ENCODE measurements at places on chromosomes 13 and 19. TPM values are rescaled to one million over a fixed set of nuclear protein-coding genes. Genes with fewer than 3 reads are reported as not detected.

- DNase-seq = peak; percentile 59
Measured at GRCh38 chr19:44552324-44552723, 22.8 kb upstream of the CEACAM20 start.

GRCh38 chr19:47230921-47231214 is at the start of gene BBC3:
Gene BBC3 (minus strand): TSS chr19:47231199. CDS start chr19:47228431, 2,768 bp downstream.
- DNase-seq = no peak

DNA sequence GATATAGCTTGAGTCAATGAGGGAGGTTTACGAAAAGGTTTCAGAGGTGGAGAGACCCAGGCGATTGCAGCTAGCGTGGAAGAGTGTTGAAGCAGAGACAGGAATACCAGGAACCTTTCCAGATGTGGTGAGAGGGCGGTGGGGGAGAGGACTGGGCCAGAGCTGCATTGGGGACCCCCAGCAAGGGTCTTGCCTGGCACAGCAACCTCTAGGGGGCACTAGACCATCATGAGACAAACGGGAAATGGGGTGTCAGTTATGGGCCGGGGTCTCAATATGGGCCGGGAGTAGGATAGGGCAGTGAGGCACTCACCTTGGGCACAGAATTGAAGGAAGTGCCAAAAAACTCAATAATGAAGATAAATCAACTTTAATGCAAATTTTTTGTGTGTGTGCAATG is 2.1 kb upstream of the LRP3 start:
- no peak for DNase-seq

DNA sequence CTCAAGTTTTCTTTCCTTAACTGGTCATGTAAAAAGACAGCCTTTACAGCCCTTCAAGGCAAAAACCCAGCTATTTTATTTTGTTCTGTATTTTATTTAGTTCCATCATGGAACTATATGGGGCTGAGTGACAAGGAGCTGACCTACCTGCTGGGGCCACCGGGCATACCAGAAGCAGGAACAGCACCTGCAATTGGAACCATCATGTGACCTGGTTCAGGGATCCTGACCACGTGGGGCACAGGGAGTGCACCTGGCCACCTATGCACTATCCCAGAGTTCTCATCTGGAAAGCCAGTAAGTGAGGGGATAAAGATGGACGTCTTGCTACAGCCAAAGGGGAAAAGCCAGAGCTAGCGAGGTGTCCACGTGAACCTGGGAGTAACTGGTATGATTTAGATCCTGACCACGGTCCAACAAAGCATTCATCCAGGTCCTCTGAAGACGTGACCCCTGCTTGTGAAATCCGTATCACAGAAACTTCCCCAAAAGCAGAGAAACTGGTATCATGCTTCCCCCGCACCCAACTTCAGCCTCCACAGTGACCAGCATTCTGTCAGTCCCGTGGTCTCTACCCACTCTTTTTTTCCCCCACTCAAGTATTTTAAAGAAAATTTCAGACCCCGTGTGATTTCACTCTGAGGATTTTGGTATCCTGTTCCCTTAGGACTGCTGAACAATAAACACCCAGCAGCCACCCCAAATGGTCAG is 40.5 kb upstream of the SLC15A1 start:
- DNase-seq = no peak

DNA sequence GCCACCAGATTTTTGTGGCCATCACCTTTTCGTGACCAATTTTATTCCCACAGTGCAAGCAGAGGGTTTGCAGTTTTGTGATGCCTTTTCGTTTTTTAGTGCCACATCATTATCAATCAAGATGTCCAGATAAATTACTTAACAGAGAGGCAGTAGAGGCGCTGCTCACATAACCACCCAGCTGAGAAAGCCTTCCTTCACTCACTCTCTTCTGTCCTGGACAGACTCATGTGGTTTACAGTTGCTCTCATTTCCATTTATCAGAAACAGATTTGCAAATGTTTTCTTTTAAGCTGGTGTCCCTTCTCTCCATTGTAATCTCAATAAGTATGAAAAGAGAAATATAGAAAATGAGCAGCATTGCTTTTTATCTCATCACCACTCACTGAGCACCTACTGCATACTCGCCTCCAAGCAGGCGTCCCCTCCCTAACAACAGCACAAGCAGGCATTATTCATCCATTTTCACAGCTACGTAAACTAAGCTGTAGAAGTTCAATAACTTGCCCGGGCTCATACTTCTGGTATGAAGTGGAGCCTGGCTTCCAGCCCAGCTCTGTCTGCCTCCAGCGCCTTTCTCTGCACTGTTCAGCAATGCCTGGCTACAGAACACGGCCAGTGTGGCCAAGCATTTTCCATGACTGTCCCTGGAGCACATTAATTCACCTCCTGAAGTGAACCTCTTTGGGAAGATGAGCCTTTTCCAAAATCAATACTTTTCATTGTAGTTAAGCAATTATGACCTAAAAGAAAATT is 34.6 kb upstream of the KATNAL1 start:
- DNase-seq = peak; percentile 14

GRCh38 chr13:82905071-82905470 is 977.2 kb downstream of the SLITRK1 start:
- DNase-seq = no peak

DNA sequence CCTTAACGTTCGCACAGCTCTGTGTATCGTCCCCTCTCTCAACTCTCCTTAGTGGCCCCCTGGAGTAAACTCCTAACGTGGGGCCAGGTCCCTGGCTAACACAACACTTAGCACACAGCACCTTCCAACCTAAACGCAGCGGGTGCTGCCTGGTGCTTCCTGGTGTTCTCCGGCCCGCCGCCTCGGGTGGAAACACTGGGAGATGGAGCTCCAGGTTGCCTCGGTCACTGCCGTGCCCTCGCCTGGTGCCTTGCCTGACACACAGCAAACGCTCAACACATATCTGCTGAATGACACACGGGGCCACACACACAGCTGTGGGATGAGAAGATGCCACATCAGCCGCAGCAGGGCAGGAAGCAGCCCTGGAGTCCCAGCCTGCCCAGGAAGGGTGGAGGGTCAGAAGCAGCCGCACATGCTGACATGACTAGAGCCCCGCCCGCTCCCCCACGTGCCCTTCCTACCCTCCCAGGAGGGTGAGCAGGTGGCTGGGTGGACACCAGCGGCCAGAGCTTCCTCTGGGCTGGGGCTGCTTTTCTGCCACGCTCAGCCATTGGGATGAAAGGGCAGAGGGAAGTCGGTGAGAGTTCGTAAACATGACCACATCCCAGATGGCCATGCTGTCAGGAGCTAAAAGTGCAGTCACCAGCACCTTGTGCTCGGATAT is 6.6 kb downstream of the PEPD start:
- no peak for DNase-seq

DNA sequence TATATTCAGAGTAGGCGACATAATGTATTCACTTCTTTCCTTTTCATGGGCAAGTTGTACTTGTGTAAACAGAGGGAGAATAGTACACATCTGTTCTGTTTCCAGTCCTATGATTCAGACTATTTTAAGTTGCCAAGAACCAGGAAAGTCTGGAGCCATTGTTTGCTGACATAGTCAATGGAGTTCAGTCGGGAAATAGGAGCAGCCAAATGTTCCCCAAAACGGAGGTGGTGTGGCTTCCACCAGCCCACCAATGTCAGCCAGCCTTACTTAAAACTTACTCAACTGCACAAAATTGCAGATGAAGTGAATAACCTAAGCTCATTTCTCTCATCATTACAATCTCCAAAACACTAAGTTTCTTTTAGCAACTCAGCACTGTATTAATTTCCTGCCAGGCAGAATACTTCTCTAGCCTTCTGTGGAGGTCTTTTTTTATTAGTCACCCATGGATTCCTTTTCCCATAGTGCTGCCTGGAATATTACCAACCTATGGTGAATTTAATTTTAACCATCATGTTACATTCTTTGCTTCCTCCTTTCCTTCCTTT is 22.3 kb upstream of the CSNK1A1L start:
- DNase-seq = peak; percentile 65

Gene HSPB6
- total RNA-seq = not detected

Gene PGLYRP1
- total RNA-seq = not detected

Gene CYP2A7
- total RNA-seq = not detected

Gene DYRK1B
- 4.3 TPM for total RNA-seq

Gene NCAN
- total RNA-seq = not detected

Gene TEX29
- total RNA-seq = not detected

Gene USP12
- 10.3 TPM for total RNA-seq

Measured in H4 (cell line).